ENCODE measurements at places on chromosomes 7 and 10.
A peak's percentile ranks its signal among the peaks of the same experiment; 100 is the strongest.

DNA sequence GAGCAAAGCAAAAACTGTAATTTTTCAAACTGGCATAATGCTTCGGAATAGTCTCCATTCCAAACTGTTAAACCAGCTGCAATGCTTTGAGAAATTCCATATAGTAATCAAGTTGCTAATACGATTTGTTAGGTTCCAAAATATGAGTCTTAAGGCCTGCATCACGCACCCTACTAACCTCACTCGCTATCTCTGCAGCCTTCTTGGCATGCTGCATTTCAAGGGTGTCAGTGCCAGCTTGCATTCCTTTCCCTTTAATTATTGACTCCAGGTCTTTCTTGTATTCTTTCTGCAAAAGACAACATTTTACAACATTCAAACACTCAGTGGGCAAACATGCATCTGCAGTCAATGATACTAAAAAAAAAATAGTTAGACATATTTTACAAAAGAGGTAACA, 61.8 kb downstream of the NEBL start:
- DNase-seq: no peak

DNA sequence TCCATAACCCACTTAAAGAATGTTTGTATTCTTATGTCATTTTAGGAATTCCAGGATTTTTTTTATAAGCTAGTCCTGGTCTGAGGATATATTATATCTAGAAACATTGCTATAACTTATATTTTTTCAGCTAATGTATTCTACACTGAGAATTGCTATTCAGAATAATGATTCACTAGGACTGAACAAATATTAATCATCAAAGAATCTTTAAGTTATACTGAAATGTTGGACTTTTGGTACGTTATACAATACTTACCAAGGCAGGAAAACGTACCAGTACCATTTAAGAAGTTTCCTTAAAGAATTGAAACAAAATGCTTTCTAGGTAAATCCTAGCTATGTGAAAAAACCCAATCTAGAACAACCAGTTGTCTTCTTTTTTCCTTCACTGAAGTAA, 18.4 kb downstream of the PTTG1IP2 start:
- no peak for DNase-seq

- DNase-seq: no peak
Observed at GRCh38 chr10:127756264-127756663, 19.3 kb downstream of the FOXI2 start.

DNA sequence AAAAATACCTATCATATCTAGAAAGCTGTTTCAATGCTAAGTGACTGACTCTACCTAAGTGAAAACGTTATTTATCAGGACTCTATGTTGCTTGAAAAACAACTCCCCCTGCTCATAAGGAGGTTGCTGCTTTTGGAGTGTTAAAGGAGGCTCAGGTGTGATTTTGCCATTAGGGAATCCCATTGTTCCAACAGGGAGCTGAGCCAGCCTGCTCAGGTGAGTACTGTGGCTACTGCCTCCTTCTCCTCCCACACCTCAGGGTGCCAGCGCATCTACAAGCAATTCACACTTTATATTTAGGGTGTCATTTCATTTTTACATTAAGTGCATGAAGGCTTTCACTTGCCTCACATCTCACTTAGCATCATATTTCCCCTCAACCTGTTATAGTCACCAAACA, 84.7 kb downstream of the SEM1 start:
- no peak for DNase-seq

GRCh38 chr10:30074933-30075332, 15.5 kb upstream of the JCAD start:
- no peak for DNase-seq

- no peak for DNase-seq
Observed at GRCh38 chr7:158077934-158078910, 509.4 kb downstream of the PTPRN2 start.

DNA sequence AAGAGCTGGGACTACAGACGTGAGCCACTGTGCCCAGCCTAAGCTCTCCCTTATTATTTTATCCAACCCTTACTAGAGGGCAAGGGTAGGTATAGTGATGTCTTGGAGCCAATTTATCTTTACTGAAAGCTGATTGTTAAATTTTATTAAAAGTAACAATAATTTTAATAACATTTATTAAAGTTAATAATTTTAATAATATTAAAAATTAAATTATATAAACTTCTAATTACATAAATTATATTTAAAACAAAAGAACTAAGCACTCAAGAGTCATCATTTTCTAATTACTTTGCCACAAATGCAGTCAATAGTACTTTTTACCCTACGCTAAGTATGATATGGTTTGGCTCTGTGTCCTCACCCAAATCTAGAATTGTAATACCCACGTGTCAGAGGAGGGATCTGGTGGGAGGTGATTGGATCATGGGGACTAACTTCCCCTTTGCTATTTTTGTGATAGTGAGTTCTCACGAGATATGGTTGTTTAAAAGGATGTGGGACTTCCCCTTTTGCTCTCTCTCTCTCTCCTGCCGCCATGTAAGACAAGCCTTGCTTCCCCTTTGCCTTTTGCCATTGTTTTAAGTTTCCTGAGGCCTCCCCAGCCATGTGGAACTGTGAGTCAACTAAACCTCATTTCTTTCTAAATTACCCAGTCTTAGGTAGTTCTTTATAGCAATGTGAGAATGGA, 58.4 kb upstream of the ETV1 start:
- no peak for DNase-seq

GRCh38 chr7:38171623-38172391, 6.2 kb upstream of the STARD3NL start:
- DNase-seq: peak; percentile 2

DNA sequence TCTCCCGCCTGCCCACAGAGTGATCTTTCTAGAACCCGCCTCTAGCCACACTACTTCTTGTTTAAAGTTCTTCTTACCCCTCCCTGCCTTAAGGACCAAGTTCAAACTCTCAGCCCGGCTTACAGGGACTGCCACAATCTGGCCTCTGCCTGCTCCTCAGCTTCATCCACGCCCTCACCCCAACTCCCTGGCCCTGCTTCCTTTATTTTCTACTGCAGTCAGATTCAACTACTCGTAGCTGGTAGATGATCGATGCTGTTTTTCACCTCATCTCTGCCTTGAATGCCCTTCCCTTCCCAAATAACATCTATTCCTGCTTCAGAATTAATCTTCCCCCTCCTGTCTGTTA, 508.5 kb downstream of the RPS24 start:
- DNase-seq: no peak

Measured in activated naive CD8-positive, alpha-beta T cell treated with anti-CD3 and anti-CD28 coated beads for 36 hours (primary cell).